ENCODE measurements at places on chromosomes 2 and 18.

GRCh38 chr2:84701880-84702279 is 179.0 kb downstream of the TRABD2A start:
- no peak for DNase-seq

DNA sequence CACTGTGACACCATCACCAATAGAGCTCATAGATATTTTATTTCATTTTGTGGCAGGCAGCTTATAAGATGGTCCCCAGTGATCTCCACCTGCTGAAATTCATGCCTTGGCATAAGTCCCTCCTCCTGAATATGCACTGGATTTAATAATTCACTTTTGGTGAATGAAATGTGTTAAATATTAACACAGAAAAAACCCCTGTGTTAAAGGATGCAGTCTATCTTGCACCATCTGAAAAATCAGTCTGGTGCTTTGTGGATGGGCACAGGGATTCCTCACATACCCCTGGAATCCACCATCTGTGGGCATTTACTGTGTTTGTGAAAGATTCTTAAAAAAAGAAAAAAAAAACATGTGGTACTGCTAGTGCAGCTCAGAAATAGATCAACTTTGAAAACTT is 26.1 kb upstream of the WIPF1 start:
- no peak for DNase-seq

- DNase-seq: no peak
Observed at GRCh38 chr2:174344716-174345461, 10.1 kb downstream of the SP9 start.

GRCh38 chr2:23703583-23704385 is 223.1 kb downstream of the ATAD2B start:
- DNase-seq: no peak

DNA sequence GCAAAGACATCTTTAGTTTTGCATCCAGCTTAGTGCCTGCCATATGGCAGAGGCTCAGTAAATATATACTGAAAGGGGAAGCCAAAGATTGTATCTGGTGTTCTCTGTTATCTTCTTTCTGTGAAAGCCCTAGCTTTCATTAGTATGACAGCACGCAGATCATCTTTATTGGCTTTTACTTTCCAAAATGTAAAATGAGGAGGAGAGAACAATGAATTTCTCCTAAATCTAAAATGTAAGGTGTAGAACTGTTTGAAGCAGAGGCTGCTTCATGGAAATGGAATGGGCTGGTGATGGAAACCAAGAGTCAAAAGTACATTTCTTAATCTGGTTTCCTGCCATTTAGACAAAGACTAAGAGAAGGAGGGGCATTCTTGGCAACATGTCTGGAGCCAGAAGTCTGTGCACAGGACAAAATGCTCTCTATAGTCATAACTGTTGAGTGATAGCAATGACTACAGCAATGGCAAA is 1029.9 kb upstream of the PIK3C3 start:
- DNase-seq: no peak

- no peak for DNase-seq
Observed at GRCh38 chr2:176138526-176138922, 9.0 kb downstream of the HOXD8 start.

- no peak for DNase-seq
Observed at GRCh38 chr18:49892148-49892924, 79.0 kb upstream of the ACAA2 start.

- no peak for DNase-seq
Observed at GRCh38 chr2:109144721-109145120, 15.7 kb downstream of the SH3RF3 start.

DNA sequence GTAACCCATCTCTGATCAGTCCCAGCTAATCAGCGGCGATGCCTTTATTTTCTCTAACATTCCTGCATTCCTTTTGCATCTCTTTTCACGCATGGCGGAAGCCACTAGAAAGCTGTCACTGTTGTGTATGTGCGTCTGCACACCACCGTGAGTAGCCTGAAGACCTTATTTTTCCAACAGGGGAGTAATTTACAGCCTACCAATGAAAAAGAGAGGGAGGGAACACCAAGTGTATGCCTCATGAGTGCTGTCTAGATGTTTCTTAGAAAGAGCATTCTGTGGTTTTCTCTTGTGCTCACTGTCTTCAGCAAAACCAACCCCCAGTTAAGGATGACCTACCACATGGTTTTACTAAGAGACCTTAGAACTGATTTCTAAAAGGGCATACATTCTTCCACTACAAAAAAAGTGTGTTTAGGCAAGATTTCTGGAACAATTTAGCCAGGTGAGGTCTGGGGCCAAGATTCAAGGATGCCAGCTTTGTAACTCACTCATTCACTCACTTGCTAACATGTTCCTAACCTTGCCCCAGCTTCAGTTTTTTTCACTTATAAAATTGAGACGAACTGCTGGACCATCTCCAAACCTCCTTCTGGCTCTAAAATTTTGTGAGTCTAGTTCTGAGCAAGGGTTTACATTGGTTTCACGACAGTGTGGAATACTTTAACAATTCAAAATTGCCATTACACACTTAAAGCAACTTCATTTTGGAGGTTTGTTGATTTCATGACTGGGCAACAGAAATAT is 51.4 kb downstream of the BCL2 start:
- DNase-seq: no peak

- no peak for DNase-seq
Observed at GRCh38 chr2:100031604-100032003, 110.8 kb downstream of the AFF3 start.

DNA sequence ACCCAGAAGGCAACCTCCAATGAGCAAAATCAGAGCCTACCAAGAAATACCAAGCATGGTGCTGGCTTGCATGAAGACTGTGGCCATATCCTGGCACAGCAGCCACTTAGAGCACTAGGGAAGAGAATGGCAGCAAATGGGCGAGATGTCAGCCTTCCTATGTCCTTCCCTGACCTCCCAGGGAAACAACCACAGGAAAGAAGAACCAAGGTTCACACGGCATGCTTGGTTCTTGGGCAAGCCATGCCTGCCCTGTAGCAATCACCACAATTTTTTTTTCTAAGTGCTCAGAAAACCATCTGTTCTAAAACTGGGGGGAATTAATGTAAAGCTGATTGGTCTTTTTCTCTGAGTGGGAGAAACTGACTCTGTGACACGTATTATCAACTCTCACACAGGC is 27.8 kb downstream of the GALNT14 start:
- no peak for DNase-seq

DNA sequence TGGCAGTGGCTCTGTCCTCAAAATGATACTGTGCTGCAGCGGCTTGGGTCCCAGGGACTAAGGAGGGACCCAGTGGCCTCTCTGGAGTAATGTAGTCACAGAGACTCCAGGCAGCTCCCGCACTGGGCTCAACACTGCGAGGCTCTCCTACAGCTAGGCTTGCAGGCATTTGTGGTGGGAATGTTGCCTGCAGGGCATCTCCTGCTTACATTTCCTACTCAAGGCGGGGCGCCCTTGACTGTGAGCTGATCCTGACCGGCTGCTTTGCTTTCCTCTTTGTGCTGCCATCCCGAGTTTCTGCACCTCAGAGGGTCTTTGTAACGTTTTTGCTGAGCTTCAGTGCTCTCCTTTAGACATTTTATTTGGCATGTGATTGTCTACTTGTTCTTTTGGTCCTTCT is 177.4 kb upstream of the FN1 start:
- DNase-seq: peak; percentile 16

DNA sequence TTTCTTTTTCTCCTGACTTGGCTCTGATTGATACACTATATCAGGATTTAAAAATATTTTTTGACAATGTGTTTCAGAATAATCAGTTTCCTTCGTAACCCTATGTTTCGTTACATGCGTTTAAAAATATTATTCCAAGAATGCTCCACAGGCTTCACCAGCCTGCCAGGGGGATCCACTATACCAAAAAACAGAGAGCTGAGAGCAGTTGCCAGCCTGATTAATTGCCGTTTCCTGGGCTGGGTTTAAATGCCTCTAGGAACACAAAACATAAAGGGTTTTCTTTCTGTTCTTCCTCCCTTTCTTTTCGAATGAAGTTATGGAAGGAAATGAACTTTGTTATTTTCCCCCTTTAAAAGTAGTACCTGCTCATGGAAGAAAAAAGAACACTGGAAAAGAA is 47.9 kb downstream of the LRRFIP1 start:
- no peak for DNase-seq

- DNase-seq: no peak
Observed at GRCh38 chr2:214310319-214310718, 100.5 kb upstream of the VWC2L start.

DNA sequence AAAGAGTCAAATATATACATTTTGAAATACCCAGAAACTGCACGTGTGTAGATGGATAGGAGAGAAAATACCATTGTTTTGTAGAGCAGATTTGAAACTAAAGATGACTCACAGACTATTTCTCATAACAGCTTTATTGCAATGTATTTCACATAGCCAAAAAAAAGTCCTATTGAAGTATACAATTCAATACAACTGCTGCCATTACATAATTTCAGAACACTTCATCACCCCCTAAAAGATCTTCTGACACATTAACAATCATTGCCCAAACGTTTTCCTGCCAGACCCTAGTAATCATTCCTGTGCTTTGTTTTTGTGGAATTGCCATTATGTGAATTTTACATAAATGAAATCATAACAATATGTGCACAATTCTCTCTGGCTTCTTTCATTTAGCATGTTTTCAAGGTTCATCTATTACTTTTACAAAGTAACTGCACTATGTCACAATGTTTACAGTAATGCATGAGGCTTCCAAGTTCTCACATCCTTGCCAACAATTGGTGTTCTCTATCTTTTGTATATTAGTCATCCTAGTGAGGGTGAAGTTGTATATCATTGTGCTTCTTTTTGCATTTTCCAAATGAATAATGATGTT is 378.6 kb upstream of the CWC22 start:
- no peak for DNase-seq

DNA sequence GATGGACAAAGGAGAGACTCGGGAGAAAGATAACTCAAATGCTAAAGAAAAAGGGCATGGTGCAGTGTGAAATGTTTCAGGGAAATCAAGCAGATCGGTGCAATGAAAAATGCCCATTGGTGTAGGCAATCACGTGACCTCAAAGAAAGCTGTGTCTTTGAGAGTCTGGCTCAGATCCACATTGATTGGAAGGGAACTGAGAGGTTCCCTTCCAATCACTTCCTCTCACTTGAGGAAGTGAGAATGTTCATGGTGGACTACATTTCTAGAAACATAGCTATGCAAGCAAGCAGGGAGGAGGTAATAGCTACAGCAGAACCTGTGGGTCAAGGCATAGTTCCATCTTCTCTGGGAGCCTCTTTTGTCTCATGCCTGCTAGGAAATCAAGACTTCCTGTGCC is 187.4 kb downstream of the LPIN1 start:
- no peak for DNase-seq

DNA sequence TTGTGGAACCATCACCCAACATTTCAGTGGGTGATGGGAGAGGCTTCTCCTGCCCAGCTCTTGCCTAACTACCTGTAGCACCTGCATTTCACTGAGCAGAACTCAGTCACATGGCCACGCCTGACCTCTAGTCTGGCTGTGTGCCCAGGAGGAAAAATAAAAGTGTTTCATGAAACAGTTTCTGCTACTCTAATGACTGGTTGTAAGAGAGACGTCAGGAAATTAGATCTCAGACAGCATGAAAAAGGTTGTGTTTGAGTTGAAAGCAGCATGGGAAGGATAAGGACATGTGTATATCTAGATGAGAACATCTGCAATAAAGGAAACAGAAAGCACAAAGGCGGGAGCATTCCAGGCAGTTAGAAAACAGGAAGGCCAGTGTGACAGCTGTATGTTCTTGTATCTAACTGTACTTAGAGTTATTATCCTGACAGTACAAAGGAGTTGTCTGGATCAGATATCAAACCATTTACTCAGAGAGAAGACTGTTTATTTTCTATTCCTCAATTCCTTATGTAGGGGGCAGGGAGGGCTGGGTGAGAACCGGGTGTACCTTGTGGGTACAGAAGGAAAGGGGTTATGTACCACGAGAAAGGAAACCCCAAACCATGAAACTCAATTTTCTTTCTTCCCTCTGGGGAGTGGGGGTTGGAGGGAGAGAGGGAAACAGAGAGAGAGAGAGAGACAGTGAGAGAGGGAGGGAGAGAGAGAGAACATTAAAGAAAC is 307.4 kb upstream of the VWC2L start:
- DNase-seq: peak; percentile 48

Measured in SHP77 treated with DMSO at 0.1 percent for 48 hours (cell line).